ENCODE measurements at places on chromosomes 3 and 15. TPM values are rescaled to one million over a fixed set of nuclear protein-coding genes. Genes with fewer than 3 reads are reported as not detected.

The SOX14 gene
- not detected for total RNA-seq

The GPR62 gene
- not detected for total RNA-seq

The SKOR1 gene
- 1.1 TPM for total RNA-seq

The OCA2 gene
- 2.0 TPM for total RNA-seq

The RETNLB gene
- total RNA-seq, result not detected

The ATP13A5 gene
- not detected for total RNA-seq

The SCAANT1 gene
- not detected for total RNA-seq

The GPR149 gene
- total RNA-seq, result not detected

The MYEF2 gene
- 19.3 TPM for total RNA-seq

The SGO1 gene
- total RNA-seq, result not detected

The CCDC39 gene
- not detected for total RNA-seq

The CLDN18 gene
- not detected for total RNA-seq

The DCLK3 gene
- total RNA-seq, result 0.27 TPM

The SH3GL3 gene
- total RNA-seq, result 0.94 TPM

The MYL3 gene
- total RNA-seq, result 2.6 TPM

The CASR gene
- 0.04 TPM for total RNA-seq
